SW 1271 (cell line): ENCODE measurements at places on chromosomes 13 and 19.
A peak's percentile ranks its signal among the peaks of the same experiment; 100 is the strongest.

DNA sequence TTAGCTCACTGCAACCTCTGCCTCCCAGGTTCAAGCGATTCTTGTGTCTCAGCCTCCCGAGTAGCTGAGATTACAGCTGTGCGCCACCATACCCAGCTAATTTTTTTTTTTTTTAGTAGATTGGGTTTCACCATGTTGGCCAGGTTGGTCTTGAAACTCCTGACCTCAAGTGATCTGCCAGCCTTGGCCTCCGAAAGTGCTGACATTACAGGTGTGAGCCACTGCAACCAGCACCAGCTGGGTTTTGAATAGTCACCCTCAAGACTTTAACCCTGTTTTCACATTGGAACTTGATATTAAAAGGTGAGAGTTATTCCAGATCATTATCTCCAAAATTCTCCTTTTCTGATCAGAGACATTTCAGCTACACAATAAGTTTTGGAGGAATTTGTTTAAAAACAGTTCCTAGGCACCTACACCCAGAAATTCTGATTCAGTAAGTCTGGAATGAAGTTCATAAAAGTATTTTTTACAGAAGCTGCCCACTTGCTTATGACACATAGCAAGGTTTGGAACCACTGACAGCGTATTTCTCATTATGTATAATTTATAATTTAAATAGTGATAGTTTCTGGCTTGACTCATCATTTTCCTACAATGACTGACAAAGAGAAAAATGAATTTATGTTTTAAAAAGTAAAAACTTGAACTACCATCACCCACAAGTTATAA lies 417.3 kb downstream of the DIAPH3 start:
- no peak for DNase-seq

GRCh38 chr13:30156270-30156669 lies 151.1 kb downstream of the KATNAL1 start:
- no peak for DNase-seq

- peak; percentile 7 for DNase-seq
These were observed 67.9 kb downstream of the NDFIP2 start for GRCh38 chr13:79548902-79549301.

- DNase-seq: no peak
These were observed 52.7 kb upstream of the FAM216B start for GRCh38 chr13:42728507-42729180.

DNA sequence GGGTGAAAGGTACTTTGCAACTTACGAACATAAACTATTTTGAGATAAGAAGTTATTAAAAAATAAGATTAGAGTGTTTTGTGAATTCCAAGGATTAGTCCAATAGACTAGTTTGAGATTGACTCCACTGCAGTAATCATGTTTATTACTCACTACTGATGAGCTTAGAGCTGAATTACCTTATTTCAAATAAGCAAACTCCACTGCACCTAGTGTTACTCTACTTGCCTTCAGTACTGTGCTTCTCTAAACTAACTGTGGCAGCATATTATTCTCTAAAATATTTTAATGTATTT lies 111.7 kb downstream of the MIPEP start:
- no peak for DNase-seq
